ENCODE measurements at places on chromosomes 12 and 14.

DNA sequence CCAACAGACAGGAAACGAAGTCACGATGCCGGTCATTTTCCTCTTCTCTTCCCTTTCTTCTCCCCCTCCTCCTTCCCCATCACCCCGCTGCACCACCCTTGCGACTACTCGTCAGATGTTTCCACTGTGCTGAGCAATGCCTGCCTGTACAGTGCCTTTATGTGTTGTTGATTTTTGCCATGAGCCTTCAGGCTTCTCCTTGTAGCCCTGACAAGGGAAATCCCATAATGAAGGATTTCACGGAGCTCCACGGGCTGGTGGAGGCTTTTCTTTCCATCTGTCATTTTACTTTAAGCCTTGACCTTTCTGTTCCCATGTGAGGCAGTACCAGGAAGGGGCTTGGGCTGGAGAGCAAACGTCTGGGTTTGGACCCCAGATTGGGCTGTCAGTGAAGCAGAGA is 28.7 kb upstream of the CCND2 start:
- DNase-seq, result no peak

DNA sequence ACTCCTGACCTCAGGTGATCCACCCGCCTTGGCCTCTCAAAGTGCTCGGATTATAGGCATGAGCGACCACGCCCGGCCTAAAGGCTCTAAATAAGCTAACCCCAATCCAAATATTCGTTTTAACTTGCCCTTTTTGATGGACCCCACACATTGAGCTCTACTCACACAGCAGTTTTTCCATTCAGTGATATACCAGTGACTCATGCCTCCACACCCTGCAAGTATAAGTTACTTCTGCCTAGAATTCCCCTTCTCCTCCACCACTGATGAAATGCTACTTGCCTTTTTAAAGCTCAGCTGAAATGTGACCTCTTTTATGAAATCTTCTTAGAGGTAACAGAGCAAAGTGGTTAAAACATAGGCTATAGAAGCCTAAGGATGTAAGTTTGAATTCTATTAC is 68.8 kb downstream of the EXOC5 start:
- no peak for DNase-seq

GRCh38 chr12:104930388-104931326 is 27.4 kb downstream of the SLC41A2 start:
- DNase-seq, result no peak

DNA sequence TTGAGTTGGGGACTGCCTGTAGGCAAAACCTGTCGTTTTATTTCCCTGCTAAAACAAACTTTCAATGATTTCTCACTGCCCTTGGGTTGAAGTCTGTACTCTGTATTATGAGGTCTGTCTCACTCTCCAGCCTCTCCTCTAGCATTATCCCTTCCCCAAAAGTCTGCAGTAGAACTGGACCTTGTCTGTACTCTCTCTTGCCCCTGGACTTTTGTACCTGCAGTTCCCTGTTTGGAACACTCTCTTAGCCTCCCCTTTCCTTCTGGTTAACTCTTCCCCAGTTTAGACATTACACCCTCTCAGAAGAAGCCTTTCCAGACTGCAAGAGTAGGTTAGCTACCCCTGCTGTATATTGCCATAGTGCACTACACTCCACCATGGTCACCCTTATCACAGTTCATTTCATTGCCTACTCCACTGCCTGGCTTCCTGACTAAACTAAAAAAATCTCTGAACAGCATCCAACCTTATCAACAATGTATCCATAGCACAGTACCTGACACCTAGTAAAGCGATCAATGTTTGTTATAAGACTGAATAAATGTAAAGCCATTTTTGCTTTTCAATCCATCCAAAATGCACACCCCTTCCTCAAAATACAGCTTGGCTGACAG is 3.6 kb upstream of the AJUBA start:
- DNase-seq, result no peak

GRCh38 chr14:100440207-100440631 is 117.1 kb downstream of the SLC25A47 start:
- no peak for DNase-seq

- DNase-seq, result no peak
These were observed 283.2 kb downstream of the TTC8 start for GRCh38 chr14:89107626-89108025.

DNA sequence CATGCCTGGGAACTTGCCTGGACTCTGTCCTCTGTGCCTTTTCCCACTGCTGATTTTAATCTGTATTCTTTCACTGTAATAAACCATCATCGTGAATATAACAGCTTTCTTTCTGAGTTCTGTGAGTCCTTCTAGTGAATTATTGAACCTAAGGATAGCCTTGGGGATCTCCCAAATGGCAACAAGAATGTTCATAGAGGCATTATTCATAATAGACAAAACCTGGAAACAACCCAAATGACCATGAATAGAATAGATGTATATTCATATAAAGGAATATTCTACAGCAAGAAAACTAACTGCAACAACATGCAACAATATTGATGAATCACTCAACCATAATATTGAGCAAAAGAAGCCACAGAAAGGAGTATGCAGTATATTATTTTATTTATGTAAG is 44.7 kb upstream of the CEP83 start:
- no peak for DNase-seq

DNA sequence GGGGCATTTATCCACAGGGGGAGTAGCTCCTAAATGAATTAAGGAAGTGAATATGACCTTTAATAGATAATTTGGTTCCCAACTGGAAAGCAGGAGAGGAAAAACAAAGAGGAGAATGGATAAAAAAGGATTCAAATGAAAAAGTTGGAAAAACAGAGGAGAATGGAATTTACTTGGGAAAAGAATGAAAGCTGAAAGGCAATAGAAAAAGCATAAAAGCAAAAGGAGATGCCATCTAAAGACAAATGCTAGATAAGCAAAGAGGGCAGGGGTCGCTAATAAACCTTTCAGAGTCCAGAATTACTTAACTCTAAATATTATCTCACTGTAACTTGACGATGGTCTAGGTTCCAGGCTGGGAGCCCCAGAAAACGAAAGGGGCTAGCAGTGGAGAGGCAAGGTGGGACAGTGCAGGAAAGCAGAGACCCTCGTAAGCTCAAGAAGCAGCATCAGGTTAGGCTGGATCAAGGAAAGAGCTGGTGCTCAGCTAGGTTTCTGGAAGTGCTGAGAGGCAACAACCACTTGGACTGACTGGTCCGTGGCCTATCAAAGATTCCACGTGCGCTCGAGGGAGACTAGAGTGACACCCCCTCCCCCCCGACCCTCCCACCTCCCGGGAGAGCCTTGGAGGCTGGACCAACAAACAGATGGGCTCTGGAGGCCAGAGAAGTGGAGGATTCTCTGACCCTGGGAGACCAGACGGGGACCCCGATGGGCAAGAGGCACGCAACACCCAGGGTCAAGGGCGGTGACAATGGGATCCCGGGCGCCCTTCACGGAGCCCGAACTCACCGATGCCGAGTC is 1.2 kb downstream of the SLC2A13 start:
- no peak for DNase-seq

GRCh38 chr14:76701981-76702380 is 59.3 kb upstream of the VASH1 start:
- DNase-seq, result no peak

GRCh38 chr12:117031843-117032592 is 67.2 kb downstream of the TESC start:
- DNase-seq, result no peak

- DNase-seq, result no peak
These were observed 10.8 kb downstream of the BEGAIN start for GRCh38 chr14:100576091-100577085.

DNA sequence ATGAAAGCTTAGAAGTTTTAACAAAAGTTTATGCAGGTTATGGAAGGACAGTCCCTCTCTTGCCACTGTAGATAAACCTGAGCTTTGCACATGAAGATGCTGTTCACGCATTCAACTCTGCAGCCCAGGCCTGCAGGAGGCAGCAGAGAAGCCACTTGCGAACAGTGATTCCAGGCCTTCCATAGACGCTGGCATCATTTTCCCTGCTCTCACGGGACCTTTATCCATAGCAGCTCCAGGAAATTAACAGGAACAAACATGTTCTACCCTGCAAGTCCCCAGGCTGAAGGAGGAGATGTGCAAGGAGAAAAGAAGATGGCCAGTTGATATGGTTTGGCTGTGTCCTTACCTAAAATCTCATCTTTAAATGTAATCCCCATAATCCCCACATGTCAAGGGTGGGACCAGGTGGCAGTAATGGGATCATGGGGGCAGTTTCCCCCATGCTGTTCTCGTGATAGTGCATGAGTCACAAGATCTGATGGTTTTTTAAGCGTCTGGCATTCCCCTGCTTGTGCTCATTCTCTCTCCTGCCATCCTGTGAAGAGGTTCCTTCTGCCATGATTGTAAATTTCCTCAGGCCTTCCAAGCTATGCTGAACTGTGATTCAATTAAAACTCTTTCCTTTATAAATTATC is 2.0 kb downstream of the ERP27 start:
- no peak for DNase-seq

DNA sequence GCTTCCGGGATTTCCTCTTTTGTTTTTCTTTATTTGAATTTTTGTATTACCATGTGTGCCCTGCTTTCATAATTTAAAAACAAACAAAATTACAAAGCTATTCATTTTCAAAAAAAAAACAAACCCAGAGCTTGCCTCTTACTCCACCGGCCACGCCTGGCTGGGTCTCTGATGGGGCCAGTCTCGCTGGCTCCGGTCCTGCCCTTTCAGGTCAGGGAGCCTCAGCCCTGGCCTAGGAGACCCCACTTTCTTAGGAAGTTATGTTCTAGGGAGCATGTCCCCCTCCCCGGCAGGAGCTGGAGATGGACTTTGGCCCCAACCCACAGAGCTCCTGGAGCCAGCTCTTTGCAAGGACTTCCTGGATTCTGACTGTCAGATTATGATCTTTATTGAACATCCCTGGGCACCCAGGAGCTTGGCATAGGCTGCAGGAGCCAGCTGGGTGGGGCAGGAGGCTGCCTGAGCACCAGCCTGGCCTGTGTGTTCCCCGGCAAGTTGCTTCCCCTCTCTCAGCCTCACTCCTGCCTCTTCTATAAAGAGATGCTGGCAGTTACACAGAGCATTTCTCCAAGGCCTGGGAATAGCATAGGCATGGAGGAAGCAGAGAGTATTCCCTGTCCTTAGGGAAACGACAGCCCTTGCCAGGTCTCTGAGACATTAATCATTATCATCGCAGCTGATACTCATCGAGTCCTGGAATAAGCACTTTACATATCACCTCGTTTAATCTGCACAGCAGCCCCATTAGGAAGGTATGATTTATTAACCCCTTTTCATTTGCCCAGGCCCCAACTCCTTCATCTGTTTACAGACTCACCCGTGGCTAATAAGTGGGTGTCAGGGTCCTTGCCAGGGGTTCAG is 3.5 kb downstream of the DEGS2 start:
- no peak for DNase-seq

GRCh38 chr14:22515929-22516328 is 73.1 kb downstream of the DAD1 start:
- no peak for DNase-seq

DNA sequence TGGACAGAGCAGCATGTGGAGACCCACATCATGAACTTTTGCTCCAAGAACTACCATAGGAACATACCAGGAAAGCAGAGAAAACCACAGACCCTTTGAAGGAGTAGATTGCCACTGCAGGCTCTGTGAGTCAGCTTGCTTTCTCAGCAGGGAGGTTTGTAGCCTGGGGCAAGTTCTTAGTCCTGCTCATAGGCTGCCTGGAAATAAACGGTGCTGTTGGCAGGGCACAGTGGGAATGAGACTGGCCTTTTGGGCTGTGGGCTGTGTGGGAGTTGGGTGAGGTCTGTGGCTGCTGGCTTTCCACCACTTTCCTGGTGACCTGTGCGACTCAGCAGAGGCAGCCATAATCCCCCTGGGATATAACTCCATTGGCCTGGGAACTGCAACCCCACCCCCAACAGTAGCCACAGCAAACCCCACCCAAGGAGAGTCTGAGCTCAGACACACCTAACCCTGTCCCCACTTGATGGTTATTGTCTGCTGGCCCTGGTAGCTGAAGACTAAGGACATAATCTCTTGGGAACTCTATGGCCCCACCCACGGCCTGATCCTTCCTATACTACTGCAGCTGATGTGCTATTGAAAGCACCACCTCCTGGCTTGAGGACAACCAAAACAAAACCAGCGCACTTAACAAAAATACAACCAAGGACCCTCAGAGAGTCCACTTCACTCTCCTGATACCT is 192.1 kb upstream of the GARIN6 start:
- no peak for DNase-seq

GRCh38 chr12:52496054-52496453 is 3.0 kb upstream of the KRT6A start:
- DNase-seq, result no peak

DNA sequence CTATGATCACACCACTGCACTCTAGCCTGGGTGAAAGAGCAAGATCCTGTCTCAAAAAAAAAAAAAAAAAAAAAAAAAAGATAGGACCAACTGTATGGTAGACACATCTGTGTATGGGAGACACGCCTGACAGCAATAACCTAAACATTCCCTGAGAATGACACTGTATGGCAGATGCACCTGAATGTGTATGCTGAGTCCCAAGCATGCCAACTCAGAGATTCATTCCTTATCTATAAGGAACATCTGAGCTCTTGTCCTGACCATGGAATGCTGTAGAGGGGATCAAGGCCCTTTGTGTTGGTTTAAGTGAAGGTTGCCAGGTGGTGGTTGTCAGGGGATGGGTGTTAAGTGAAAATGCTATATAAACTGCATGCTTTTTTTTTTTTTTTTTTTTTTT is 19.2 kb upstream of the LGALS3 start:
- no peak for DNase-seq

- DNase-seq, result no peak
These were observed 368.7 kb downstream of the TMEM132D start for GRCh38 chr12:129534966-129535750.

DNA sequence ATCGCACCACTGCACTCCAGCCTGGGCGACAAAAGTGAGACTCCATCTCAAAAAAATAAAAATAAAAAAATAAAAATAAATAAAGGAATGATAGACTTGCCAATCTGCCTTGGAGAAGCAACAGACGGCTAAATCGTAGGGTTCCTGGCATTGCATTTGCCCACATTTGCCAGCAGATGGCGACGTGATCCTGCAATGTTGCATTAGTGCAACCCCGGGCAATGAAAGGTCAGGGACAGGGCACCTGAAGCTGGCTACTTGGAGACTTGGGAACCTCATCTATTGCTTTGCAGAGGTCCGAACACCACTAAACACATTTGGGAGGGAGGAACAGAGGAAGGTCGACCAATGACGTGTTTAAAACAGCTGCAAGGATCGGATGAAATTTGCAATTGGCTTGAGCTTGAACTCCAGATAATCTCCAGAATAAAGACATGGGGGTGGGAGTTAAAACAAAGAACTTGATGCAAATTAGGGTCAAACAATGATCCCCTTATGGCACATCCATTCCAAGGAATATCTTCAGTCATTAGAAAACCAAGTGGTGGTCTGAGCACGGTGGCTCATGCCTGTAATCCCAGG is 34.6 kb downstream of the SPRING1 start:
- DNase-seq, result peak; percentile 35

GRCh38 chr14:75614179-75614578 is 35.8 kb downstream of the FLVCR2 start:
- DNase-seq, result no peak

GRCh38 chr12:90342081-90342480 is 612.9 kb downstream of the CCER1 start:
- no peak for DNase-seq

- no peak for DNase-seq
These were observed 73.2 kb downstream of the IPO8 start for GRCh38 chr12:30622509-30622908.
